NCI-H2081 treated with DMSO at 0.1 percent for 48 hours (cell line): ENCODE measurements at places on chromosomes 1 and 21.

DNA sequence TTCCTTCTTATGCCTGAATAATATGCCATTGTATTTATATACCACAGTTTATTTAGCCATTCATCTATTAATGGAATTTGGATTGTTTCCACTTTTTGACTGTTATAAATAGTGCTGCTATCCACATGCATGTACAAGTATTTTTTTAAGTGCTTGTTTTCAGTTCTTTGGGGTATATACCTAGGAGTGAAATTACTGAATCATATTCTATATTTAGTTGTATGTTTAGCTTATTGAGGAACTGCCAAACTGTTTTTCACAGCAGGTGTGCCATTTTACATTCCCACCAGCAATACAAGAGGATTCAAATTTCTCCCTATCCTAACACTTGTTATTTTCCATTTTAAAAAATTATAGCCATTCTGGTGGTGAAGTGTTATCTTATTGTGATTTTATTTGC lies 7.6 kb upstream of the HJV start:
- no peak for DNase-seq

DNA sequence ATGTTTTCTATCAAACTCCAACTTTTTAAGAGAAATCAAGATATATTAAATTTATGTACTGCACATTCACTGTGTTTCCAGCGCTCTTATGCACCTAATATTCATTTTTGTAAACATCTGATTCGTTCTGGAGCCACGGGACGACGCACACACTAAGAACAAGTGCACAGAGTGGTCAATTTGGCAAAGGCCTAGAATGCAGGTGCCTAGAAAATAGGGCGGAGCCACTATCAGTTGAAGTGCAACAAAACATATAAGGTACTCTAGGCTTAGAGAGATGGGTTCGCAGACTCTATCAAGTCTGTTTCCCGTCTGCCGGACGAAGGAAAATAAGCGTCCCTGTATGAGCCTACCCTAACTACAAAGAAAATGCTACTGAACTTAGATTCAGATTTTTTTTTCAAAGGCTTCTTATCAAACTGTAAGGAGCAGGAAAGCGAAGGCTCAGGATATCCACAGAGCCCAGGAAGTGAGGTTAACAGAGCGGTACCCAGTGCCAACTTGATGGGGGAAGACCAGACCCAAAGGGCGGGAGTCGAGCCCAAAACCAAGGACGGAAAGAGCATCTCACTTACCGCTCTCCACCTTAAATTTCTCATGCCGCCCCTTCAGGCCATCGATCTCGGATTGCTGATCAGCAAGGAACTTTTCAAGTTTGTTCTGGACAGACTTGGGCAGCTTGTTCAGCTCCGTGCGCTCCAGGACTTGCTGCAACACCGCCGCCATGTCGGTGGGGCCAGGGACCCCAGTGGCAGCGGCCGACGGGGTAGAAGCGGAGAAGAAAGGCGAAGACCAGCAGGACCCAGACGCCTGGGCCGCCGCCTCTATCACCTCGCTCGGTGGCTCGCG lies 526 bp downstream of the TPR start:
- DNase-seq = no peak

- no peak for DNase-seq
Measured at GRCh38 chr1:239587066-239587465, 200.7 kb downstream of the CHRM3 start.

- no peak for DNase-seq
Measured at GRCh38 chr1:54401799-54402198, 4.4 kb downstream of the SSBP3 start.

DNA sequence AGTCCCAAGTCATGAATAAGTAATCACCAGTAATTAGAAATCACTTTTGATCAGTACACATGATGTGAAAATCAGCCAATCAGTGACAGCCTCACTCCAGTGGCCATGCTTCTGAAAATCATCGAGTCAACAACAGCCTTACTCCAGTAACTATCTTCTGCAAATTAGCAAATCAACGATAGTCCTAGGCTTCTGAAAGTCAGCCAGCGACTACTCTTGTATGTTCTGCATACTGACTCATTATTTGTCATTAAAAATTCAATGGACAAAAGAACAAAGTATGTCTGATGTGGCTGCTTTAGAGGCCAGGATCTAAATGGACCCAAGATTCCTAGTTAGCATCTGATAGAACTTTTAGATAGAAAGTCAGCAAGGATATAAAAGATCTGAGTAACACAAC lies 102.5 kb downstream of the GPR52 start:
- no peak for DNase-seq

GRCh38 chr1:180027949-180028445 lies 73.4 kb downstream of the CEP350 start:
- DNase-seq = no peak

- no peak for DNase-seq
Measured at GRCh38 chr1:193019442-193020026, 39.6 kb downstream of the UCHL5 start.

DNA sequence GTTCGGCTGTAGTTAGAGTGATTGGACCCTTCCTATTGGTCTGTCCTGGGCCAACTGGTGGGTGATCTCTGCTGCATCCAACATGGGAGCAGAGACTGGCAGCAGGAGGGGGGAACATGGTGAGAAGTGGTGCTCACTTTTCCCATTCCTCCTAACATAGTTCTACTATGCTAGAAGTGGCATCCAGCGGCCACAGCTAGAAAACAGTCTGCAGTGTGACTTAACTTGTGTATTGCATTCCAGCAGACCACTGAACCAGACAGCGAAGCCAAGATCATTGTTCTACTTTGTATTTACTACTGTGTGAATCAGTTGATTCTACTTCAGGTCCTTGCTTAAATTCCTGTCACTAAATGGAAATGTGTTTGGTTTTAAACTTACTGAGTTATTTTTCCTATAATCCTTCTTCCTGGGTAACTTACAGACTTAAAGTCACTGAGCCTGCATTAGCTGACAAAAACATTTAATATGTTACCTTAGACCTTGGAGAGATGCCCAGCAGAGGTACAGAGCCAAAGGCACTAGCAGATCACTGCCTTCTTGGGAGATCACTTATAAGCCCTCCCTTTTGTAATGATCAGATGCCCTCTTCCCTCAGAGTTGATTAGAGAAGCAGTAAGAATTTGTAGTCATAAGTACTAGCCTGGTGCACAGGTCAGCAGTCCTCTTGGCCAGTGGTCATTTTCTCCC lies 8.2 kb downstream of the FABP3 start:
- DNase-seq = no peak

DNA sequence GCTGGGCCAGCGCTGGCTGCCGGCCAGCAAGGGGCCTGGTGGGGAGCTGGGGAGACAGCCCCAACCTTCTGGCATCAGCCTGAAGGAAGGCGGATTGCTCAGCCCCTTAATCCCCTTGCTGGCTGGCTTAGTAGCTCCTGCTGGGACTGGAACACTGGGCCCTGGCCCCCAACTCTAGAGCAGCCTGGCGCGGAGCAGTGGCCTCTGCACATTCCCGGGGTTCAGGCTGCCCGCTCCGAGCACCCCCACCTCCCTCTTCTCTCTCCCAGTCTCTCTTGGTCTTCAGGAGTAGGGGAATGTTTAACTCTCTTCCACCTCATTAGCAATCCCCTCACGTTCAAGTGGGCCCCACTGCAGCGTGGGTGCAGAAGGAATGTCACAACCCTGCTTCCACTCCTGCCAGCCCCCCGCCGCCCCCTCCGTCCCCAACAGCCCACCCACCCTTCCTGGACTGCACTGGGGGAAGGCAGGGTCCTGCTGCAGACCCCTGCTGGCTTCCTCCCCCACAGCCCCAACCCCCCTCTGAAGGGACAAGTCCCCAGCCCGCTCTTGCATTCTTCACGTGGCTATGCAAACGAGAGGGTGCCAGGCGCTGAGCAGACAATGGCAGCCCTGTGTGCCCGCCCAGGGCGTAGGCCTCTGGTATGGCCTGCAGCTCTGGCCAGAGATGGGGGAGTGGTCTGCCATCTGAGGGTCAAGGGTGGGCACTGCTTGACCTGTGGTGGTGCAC lies 980 bp upstream of the CLDN19 start:
- DNase-seq = no peak

DNA sequence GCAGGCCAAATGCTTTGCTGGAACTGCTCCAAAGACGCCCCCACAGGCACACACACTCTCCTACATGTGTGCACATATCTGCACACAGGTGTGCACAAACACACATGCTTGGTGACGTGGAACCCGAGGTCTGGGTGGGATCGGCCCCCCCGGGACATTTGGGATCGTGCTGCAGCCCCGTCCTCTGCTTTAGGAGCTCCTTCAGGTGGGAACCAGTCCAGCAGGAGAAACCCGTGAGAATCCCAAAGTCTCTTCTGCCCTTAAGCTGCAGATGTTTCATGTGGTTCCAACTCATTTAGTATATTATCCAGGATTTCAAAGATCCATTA lies 38.6 kb downstream of the UBE2G2 start:
- DNase-seq = no peak

DNA sequence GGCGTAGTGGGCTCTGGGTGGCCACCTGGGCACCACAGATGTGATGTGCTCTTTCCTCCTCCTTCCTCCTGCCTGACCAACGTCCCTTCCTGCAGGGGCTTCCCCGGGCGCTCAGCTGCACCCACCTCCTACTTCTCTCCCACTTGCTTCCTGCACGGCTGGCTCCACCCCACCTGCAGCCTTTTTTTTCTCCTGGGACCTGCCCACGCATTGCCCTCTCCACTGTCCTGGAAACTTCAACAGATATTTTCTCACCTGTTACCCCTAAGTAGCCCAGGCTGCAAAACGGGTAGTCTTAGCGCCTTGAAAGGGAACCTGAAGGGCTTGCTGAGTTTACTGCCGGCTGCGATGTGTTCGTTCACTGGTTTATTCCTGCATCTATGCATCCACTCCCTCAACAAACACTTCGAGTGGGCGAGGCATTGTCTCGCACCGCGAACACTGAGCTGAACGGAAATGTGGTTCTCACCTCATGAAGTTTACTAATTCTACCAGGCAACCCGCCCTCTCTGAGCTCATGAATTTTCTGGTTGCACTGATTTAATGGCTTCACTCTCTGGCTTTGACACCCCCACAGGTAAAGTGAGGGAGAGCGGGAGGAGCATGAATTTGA lies 23.6 kb downstream of the ZBTB18 start:
- no peak for DNase-seq

GRCh38 chr1:65630855-65631254 lies 161.8 kb upstream of the PDE4B start:
- DNase-seq = no peak

- no peak for DNase-seq
Measured at GRCh38 chr1:208216062-208216461, 28.1 kb downstream of the PLXNA2 start.

DNA sequence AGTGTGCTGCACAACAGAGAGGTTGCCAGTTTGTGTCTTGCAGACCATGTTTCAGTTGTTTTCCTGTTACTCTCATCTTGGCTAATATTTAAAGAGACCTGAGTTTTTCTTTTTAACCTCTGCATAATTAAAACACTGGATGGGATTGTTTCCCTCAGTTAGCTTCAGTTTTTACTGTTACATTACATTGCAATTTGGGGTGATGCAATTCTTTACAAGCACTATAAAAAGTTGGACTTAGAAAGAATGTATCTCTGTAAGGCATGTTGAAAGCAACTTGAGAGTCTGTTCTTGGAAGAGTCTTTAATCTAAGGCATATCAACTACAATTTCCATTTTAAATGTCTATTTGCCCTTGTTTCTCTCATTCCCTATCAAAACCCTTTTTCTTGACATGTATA lies 99.1 kb downstream of the DNM3 start:
- DNase-seq = no peak

DNA sequence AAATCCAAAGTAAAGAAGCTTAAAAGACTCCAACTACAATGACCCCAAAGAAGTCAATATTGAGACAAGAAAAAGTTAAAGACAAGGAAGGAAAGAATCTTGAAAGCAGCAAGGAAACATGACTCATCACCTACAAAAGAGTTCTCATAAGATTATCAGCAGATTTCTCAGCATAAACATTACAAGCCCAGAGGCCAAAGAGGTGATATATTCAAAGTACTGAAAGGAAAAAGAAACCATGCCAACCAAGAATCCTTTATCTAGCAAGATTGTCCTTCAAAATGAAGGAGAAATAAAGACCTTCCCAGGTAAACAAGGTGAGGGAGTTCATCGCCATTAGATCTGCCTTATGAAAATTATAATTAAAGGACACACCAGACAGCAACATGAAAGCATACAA lies 49.8 kb downstream of the CSMD2 start:
- DNase-seq = no peak

- DNase-seq = no peak
Measured at GRCh38 chr1:178055779-178056471, 38.0 kb upstream of the RASAL2 start.

- DNase-seq = no peak
Measured at GRCh38 chr21:35437941-35438340, 388.8 kb upstream of the RUNX1 start.

GRCh38 chr1:31509124-31510072 lies 66.9 kb upstream of the TINAGL1 start:
- DNase-seq = no peak

- no peak for DNase-seq
Measured at GRCh38 chr1:62433861-62434617, 2.8 kb upstream of the USP1 start.

- no peak for DNase-seq
Measured at GRCh38 chr1:76595024-76595423, 272.3 kb upstream of the ST6GALNAC5 start.

DNA sequence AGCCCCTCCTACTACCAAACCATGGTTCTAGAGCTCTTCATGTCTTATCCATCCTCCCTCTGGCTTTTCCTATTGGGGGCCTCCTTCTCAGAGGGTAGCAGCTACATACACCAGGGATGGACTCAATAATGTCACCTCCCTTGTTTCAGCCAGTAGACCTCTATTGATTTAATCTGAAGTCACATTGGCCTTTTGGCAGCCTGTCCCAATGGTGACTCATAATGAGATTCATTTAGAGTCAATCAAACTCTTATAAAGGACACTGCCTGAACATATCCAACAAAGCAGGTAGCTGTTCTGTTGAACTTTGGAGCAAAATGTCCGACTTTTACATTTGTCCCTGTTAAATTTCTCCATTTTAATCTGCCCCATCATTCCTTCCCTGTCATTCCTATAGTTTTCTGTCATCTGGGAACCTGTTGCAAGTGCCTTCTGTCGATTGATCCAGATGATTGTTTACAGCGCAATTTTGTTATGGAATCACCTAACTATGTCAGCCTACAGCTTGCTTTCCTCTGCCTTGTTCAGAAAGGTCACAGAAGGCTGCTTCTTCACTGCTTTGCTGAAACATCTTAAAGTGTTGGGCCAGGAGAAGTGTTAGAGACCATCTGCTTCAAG lies 105.9 kb downstream of the ETS2 start:
- no peak for DNase-seq

GRCh38 chr1:93617670-93618499 lies 63.8 kb downstream of the BCAR3 start:
- DNase-seq = no peak

- DNase-seq = no peak
Measured at GRCh38 chr1:73401666-73402065, 796.3 kb downstream of the LRRIQ3 start.

DNA sequence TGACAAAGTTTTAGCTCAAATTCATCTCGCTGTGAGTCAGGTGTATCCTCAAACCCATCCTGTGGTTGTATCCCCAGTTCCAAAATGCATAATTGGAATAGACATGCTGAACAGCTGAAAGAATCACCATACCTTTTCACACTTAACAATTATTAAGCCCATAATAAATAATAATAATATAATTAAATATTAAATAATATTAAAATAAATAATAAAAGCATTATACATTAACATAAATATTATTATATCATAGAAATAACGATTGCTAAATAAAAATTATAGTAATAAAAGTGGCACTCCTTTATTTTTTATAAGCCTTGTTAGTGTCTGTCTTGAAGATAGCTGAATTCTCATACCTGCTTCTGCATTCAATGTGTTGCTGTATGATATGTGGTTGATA lies 257.5 kb upstream of the B3GALT2 start:
- no peak for DNase-seq
